Karpas-422 (cell line): ENCODE measurements at places on chromosomes 11 and 22.

- DNase-seq, result no peak
These were observed 5.6 kb downstream of the KLHDC7B start for GRCh38 chr22:50551160-50551752.

GRCh38 chr11:72758304-72758689 lies 6.1 kb upstream of the ARAP1 start:
- DNase-seq, result no peak

DNA sequence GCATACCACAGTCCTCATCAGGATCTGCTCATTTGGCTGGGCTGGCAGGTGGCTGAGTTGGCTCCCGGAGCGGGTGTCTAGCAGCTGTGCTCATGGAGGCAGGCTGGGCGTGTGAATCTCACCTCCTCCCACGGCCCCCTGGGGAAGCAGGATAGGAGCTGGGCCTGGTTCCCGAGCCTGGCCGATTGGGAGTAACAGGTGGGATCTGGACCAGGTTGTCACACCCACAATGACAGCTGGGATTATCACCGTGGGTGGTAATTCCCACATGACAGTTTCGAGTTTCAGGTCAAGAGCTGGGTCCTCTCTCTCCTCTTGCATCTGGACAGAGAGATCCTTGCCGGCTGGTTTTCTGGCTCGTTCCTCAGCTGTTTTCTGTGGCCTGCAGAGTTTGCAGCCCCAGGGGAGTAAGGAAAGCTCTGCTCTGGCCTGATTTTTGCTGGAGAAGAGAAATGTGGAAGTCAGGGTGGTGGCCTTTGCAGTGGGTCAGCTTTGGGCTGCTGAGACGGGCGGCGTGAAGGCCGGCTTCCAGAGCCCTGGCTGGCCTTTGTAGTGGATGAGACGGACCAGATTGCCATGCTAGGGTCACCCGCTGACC lies 57.0 kb downstream of the BCR start:
- DNase-seq, result no peak

GRCh38 chr11:36162006-36162882 lies 127.0 kb downstream of the COMMD9 start:
- DNase-seq, result peak; percentile 48

GRCh38 chr11:15169815-15170551 lies 55.3 kb downstream of the INSC start:
- no peak for DNase-seq

DNA sequence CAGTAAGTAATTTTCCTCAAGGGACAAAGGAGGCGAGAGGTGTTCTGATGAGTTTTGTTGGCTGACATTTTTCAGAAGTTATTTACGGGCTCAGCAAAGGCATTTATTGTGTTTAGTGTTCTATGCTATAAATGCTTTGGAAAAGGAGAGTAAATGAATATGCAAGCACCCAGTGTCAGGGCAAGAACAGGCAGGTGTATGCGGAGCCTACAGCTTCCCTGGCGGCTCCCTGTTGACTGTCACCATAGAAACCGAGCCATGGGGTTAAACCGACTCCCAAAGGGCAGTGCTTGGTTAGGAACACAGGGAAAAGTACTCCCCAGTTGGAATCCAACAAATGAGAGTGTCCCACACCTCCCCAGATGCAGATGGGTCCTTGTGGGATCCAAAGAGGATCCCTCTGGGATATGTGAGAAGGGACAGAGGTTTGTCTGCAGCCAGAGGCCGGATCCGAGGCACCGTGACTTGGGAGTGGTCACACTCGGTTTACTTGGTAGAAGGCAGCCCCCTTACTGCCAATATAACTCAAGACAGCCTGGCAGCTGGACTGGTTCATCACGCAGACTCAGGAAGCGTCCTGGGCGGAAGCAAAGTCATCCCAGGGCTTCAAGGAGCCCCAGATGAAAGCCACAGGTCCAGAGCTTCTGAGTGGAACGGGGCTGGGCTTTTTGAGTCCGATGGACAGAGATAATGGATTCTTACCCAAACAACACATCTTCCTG lies 329.7 kb downstream of the CTTN start:
- DNase-seq, result no peak

GRCh38 chr11:76444065-76444383 lies 794 bp upstream of the EMSY start:
- DNase-seq, result no peak

- DNase-seq, result no peak
These were observed 50.7 kb downstream of the CD82 start for GRCh38 chr11:44615913-44616791.

DNA sequence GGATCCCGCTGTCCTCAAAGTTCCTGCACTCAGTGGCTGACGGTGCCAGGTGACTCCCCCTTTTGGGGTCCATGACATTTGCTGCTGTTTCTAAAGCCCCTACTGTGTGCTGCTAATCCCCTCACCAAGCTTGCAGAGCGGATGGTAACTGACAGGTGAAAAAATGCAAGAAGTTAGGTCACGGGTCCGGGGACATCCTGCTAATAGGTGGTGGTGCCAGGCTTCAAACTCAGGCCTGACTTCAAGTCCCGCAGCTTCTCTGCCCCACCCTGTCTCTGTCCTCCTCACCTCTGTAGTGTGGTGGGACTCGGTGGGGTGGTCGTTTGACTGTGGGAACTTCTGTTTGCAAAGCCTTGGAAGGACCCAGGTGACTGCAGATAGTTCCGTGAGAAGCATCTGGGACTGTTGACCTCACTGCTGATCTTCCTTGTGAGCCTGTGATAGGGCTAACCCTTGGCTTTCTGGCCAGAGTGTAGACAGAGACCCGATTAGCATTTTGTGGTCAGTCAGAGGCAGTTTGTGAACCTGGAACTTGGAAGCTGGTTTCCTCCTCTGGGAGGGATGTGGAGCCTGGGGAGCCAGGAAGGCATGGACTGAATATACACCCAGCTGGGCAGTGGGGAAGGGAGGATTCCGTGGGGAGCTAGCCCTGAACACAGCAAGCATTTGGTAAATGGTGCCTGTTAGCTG lies 115.4 kb upstream of the OR4B1 start:
- DNase-seq, result peak; percentile 56

DNA sequence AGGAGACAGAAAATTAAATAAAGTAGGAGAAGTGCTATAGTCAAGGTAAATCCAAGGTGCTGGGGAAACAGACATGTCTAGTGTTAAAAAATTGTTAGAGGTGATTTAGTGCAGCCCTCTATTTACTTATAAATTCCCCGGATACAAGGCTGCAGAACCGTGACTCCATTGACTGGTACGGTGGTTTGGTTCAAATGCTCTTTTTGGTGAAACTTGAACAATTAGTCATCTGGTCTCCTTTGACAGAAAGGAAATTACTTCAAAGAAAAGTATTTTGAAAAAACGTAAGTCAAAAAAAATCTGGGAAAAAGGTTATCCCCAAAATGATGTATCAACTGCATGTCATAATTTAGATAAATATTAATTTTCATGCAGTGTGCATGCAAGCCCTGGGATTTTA lies 399.2 kb downstream of the CNTN5 start:
- DNase-seq, result no peak

GRCh38 chr11:95891423-95892170 lies 32.3 kb downstream of the MTMR2 start:
- DNase-seq, result no peak

DNA sequence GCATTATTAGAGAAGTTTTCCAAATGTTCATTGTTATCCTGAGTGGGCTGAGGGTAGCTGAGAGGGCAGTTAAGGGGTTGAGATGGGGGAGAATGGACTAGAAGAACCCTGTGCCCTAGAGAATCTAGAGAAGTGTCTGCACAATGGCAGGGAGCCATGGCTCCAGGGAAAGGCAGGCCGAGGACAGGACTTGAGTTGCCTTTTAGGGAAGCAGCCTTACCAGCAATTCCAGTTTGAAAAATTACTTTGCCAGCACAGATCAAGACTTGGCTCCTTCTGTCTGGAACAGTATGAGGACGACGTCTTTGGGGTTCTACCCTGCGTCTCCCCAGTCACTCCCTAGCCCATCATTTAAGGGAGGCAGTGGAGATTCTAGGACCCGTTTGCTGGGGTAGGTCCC lies 25.7 kb upstream of the MICAL3 start:
- DNase-seq, result no peak

GRCh38 chr11:82703796-82704195 lies 29.9 kb downstream of the FAM181B start:
- DNase-seq, result no peak

DNA sequence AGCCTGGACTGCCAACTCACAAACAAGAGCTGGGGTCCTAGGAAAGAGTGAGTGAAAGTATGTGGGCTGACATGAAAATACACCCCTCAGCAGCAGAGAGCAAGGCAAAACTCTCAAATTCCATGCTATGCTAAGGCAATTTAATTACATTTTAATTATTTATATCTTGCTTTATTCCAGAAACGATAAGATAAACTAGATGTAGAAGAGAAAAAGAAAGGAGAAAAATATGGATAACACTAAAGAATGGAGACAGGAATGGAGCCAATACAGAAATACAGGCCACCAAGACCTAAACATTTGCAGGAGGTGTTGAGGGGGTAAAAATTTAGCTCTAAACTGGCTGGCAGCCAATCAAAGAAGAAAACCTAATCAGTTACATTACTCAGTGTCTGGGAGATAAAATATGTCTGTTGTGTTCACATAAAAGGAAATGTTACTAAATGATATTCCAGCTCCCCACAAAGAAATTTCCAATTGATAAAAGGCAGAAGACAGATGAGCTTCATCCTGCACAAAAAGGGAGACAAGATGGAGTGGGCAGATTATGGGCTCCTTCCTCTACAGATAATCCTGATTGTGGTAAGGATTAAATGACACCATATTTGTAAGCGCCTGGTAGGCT lies 223.5 kb upstream of the BLID start:
- DNase-seq, result no peak

GRCh38 chr11:41400819-41401382 lies 58.6 kb downstream of the LRRC4C start:
- no peak for DNase-seq

GRCh38 chr11:122983438-122984185 lies 2.0 kb upstream of the BSX start:
- DNase-seq, result no peak

DNA sequence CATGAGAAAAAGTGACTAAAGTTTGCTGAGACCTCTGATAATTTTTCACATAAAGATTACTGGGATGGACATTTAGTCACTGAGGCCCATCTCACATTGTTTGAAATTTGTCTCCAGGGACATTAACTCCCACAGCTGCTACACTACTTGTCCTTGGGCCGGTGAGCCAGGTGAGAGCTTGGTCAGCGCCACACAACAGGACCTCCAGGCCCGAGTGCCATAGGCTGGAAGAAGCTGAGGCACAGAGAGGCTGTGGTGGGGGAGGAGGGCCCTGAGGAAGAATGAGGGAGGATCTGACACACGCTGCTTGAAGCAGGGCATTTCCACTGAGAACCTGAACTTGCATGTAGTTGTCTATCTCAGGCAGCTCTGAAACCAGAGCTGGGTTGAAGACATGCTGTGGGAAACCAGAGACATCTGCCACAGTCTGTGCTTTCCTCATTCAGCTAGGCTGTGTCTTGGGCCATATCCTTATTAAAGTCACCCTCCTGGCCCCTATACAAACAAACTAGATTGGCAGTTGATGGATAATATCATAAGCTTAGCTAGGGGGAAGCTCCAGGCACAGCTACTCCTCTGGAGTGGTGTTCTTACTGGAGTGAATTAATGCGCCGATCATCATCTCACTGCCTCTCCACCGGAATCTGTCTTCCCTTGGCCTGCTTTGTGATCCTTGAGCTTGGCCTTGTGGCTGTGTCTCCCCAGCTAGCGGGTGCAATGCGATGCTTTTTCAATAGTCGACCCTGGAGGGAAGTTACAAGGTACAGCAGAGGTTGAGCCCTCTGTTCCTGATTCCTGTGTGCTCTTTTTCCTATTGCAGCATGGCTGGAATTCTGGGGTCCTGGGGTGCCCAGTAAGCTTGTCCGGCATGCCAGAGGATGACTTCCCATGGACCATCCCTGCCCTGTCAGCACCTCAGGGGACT lies 225.3 kb upstream of the B3GAT1 start:
- no peak for DNase-seq

DNA sequence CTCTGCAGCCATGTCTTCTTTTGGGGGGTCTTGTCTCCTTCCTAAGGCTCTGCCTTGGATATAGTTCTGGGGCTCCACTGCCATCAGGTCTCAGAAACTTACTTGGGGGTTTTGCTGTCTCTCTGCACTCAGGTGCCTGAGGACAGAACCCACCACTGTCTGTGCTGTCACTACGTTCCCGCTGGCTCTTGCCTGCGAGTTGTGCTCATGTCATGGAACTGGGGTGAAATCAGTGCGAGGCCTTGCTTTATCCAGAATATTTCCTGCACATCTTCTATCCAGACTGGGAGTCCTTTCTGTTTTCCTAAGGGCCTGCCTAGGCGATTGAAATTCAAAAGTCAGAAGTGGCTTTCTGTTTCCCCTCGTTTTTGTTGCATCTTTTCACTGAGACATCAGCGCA lies 6.6 kb upstream of the USP2 start:
- DNase-seq, result no peak

GRCh38 chr22:24685531-24686190 lies 82.7 kb downstream of the GGT1 start:
- no peak for DNase-seq

DNA sequence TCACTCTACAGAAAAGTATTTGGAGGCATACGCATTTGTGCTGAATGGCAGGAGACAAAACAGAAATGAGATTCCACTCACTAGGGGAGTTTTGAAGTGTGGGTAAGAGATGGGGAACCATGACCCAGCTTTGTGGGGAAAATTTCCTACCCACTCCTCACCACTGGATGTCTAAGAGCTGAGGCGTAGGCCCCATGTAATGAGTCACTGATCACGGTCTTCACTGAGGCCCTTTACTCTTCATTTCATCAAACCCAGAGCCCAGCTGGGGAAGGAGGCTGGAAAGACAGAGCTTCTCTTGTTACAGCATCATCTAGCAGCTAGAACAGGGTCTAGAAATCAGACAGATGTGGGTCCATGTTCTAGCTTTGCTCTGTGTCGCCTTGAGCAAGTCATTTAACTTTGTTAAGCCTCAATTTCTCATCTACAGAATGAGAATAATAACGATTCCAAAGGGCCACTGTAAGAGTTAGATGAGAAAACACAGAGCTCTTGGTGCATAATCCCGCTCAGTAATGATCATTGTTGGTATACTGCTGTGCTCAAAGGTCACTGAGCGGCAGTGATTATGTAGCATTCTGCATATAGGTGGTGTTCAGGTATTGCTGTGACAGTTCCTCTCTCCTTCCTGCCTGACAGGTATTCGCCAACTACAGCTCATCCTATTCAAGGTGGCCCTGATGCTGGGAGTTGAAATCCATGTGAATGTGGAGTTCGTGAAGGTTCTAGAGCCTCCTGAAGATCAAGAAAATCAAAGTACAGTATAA lies 97.2 kb downstream of the MICAL2 start:
- no peak for DNase-seq

DNA sequence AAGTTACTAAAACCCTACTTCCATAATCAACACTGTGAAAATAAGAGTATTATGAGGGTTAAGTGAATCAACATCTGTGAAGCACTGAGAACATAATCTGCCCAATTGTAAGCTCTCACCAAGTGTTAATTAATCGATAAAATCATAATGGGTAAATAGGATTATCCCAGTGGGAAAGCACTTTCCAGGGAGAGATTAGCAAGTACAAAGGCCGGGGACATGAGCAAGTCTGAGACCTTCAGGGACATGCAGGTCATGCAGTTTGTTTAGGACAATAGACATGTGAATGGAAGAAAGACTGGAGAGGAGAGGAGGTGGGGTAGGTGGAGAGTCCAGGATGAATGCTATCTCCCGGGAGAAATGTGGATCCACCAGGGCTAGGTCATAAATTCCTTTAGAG lies 57.8 kb upstream of the FIBIN start:
- DNase-seq, result no peak
